Uterus (tissue), 4 donors: ENCODE measurements at places on chromosomes 5 and 9. TPM values are rescaled to one million over a fixed set of nuclear protein-coding genes. Genes with fewer than 3 reads are reported as not detected.

Gene SIGMAR1
- total RNA-seq, result 52.3 TPM

Gene SLC6A19
- not detected for total RNA-seq

Gene PCDHGA6
- 4.4 TPM for total RNA-seq

Gene FAM193B
- 117 TPM for total RNA-seq

Gene CDC20B
- total RNA-seq, result 0.35 TPM

Gene PDCD1LG2
- 5.0 TPM for total RNA-seq

Gene KLHL9
- total RNA-seq, result 88.5 TPM

Gene RFESD
- total RNA-seq, result 2.2 TPM

Gene ORM2
- total RNA-seq, result 1.2 TPM

Gene GPR151
- total RNA-seq, result not detected
